ENCODE measurements at places on chromosomes 5 and 9.

DNA sequence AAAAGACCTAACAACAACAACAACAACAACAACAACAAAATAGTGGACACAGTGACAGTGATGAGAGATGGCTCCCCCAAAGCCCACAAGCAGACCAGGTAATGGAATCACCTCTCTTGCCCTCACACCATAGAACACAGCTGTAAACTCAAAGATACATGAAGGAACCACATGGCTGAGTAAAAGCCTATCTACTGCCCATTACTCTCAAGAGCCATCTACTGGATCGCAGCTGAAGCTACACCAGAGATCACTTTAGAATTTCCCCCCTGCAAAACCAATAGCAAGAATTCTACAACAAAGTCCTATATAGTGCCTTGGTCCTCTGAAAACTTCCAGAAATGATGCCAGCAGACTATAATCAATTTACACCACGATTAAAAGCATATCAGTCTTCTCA is 1537.6 kb upstream of the CDH9 start:
- peak; percentile 20 for DNase-seq

GRCh38 chr9:124973807-124974206 is 32.9 kb upstream of the GOLGA1 start:
- DNase-seq, result no peak

GRCh38 chr5:17838469-17838868 is 204.2 kb downstream of the TAF11L14 start:
- DNase-seq, result no peak

DNA sequence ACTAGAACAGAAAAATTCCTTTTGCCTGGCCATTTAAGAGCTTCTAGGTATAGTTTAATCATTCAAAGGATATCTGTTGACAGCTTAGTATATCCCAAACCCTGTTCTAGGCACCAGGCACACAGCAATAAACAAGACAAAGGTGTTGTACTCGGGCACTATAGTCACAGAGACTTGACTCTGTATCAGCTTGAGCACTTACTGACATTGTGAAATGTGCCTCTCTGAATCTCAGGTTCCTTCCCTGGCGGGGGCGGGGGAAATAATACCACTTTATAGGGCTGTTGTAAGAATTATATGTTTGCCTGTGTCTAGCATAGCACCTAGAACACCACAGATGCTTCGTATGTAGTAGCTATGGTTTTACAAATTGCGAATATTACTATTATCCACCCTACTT is 104.5 kb downstream of the NR6A1 start:
- no peak for DNase-seq

GRCh38 chr9:34072410-34072809 is 23.7 kb upstream of the UBAP2 start:
- no peak for DNase-seq

Data from SHP77 (cell line).